ENCODE measurements at places on chromosomes 13 and 19.

GRCh38 chr13:47680748-47681147 lies 320.3 kb downstream of the SUCLA2 start:
- DNase-seq, result no peak

- DNase-seq, result no peak
Observed at GRCh38 chr13:32636711-32637110, 50.5 kb downstream of the PDS5B start.

DNA sequence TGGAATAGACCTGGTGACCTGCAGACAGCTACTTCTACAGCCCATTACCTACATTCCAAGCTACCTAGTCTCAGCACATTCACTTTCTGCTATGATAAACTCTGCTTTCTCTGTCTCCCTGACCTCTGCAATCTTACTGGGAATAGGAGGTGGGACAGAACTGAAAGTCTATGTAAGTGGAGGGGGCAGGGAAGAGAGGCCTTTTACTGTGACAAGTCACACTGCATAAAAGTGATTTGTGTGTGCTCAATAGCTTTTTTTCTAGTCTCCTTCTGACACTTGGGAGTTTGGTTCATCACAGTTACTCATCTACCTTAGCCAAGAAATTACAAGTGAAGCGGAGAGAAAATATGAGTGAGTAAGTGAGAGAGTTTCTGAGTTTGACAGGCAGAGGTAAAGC lies 322.4 kb downstream of the OLFM4 start:
- no peak for DNase-seq

DNA sequence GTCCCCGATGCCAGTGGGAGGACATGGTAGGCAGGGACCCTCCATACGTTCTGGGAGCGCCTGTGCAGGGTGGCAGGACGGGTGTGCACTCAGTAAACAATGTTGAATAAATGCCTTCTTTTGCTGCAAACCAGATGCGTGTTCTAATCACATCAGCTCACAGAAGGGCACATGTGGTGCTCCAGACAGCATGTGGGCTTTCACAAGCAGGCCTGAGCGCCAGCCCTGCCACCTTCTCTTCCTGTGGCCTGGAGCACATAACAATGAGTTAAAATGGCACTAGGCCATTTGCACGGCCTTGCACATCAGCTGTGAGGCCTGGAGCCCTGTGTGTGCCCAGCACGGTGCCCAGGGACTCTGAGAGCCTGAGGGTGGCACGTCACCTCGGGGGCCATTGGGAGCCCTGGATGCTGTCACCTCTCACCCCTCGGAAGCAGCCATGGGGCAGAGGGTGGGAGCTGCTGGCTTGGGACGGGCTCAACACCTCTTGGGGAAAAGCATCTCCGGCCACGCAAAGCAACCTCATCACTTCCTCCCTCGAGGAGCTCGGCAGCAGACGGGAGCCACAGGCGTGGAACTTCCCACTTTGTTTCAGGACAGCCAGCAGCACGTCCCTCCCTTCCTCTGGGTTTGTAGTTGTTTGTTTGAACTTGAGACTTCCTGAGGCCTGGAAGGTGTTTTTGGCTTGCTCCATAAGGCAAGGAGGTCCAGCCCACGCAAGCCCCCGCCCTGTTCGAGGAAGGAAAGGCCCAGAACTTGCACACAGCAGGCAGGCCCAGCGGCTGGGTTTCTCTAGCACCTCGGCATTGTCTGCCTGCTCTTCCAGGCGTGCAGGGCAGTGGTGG lies 9.8 kb downstream of the MCF2L start:
- DNase-seq, result no peak

GRCh38 chr13:27419328-27419727 lies 5.1 kb upstream of the GTF3A start:
- no peak for DNase-seq

GRCh38 chr13:72656357-72656756 lies 71.1 kb downstream of the MZT1 start:
- DNase-seq, result no peak

DNA sequence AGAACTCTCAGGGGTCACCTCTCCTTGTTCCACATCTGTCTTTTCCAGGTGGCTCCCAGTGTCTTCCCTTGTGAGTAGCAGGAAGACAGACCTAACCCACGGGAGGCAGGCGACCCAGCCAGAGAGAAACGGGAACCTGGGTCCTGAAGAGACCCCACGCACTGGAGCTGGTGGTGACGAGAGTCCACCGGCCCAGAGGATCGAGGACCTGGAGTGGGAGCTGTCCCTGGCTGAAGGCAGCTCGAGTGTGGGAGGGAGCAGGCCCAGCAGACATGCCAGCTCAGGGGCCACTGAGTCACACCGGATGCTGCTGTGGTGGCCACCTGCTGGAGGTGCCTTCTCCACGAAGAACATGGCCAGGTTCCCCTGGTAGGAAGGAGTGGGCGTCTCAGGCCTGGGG lies 66.5 kb upstream of the ATP12A start:
- no peak for DNase-seq

DNA sequence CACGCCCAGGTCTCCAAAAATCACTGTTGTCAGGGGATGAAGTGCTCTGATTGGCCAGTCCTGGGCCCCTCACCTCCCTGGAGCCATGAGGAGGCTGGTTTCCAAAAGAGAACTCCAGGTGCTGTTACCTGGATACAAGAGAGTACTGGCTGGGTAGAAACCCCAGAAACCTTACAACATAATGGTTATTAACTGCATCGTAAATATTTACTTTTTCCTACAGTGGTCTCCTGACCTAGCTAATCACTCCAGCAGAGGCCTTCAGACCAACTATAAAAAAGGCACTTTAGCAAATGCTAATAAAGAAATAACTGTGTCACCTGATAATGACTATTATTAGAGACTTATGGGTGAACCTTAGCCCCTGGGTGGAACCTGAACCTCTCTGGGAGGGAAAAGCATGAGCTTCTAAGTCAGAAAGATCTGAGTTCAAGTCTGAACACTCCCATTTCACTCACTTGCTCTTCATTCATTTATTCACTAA lies 1.5 kb upstream of the IGSF23 start:
- no peak for DNase-seq

- no peak for DNase-seq
Observed at GRCh38 chr19:1923319-1923718, 17.7 kb upstream of the CSNK1G2 start.

- DNase-seq, result no peak
Observed at GRCh38 chr19:14048443-14049153, 13.3 kb downstream of the PALM3 start.

DNA sequence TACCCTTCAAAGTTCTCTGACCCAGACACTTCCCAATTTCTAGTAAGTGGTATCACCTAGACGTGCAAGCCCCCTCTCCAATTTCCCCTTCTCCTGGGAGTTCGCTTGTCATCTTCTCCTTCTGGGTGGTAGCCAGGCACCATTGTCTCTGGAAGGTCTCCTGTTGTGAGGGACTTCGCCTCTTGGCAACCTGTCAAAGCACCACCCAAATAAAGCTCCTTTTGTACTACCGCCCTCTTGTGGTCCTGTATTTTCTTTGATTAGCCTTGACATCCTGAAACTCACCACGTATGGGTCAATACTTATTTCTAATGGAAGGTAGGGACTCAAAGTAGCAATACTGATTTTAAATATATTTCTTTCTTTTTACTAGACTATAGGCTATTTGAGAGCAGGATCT lies 8.2 kb downstream of the GPC5 start:
- no peak for DNase-seq

DNA sequence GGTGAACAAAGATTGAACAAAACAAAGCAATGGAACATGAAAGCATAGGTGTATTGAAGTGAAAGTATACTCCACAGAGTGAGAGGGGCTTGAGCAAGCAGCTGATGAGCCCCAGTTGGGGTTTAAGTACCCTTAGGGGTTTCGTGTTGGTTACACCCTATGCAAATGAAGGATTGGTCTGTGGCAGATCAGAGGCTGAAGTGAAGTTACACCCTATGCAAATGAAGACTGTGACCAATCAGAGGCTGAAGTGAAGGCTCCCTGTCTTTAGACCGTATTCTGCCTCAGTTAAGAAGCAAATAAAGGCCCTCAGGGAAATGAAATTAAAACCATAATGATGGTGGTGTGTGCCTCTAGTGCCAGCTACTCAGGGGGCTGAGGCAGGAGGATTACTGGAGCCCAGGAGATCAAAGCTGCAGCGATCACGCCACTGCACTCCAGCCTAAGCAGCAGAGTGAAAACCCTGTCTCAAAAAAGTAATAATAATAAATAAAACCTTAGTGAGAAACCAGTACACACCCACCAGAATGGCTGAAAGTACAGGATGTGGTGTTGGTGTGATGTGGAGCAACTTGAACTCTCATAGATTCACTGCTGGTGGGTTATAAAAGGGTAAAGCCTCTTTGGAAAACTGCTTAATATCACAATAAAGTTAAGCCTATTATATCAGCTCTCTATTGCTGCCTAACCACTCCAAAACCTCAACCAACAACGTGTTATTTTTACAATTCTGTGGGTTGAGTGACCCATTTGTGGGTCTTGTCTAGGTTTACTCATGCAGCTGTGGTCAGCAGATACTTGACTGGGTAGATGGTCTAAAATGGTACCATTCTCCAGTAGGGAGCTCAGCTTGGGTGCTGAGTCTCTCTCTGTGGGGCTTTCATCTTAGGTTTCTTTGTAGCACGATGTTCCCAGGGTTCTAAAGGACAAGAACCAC lies 12.8 kb upstream of the UPF3A start:
- DNase-seq, result no peak

GRCh38 chr19:2912306-2912705 lies 11.6 kb downstream of the ZNF57 start:
- no peak for DNase-seq

- DNase-seq, result no peak
Observed at GRCh38 chr19:41376241-41376997, at the start of gene TMEM91. TSS of gene TMEM91 (plus strand) at chr19:41376533. CDS start at chr19:41378310, 1,777 bp downstream.
